ENCODE measurements at places on chromosomes 3 and 15.

- no peak for DNase-seq
These were observed 270.6 kb upstream of the TPRG1 start for GRCh38 chr3:188901126-188901525.

DNA sequence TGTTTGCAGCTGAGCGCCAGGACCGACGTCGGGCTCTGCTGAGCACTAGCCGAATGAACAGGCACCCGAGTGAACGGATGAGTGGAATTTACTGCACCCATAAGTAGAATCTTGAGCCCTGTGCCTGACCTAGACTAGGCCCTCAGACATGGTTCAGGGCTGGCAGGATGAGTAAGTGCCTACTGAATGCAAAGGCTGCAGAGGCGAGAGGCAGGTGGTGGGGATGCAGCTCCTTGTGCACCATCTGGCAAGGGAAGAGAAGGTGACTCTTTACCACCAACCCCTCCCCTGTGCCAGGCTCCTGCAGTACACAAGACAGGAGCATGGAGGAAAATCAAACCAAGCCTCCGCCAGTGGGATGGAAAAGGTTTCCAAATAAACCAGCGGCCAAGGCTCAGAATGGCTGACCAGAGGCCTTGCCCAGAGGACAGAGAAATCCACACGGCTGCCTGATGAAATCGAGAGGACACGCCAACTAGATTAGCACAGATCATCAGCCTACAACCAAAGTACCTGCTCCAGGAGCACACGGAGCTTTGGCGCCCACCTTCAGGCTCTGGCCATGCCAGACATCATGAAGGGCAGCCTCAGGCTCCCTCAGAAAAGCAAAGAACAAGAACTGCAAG lies 141.7 kb upstream of the IQSEC1 start:
- DNase-seq: no peak

GRCh38 chr15:73295630-73296286 lies 73.0 kb downstream of the HCN4 start:
- no peak for DNase-seq

DNA sequence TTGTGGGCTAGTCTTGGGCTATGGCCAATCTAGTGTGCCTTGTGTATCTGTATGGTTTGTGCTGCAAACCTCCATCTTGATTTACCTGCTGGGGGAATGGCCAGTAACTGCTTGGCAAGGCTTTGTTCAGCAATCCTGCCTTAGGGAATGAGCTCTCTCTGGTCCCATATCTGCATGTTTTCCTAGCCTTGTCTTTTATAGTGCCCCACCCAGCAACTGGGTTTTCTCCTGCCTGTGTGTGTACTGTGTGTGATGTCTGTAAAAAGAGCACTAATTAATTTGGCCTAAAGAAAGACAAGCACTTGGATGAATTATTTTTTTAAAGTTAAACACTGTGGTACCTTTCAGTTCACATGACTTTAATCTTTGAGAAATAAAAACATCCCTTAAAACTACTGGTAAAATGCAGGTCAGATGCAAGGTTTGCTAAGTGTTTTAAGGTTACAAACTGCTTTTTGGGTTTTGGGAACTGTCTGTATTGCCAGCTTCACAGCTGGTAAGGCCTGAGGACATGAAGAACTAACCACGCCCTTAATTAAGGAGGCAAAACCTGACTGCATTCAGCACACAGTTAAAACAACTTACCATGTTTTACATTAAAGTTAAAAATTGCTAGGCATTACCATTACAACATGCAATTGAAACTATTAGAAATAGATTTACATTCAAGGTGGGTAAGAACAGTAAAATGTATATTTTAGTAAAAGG lies 1169.2 kb downstream of the OTOL1 start:
- DNase-seq: no peak

DNA sequence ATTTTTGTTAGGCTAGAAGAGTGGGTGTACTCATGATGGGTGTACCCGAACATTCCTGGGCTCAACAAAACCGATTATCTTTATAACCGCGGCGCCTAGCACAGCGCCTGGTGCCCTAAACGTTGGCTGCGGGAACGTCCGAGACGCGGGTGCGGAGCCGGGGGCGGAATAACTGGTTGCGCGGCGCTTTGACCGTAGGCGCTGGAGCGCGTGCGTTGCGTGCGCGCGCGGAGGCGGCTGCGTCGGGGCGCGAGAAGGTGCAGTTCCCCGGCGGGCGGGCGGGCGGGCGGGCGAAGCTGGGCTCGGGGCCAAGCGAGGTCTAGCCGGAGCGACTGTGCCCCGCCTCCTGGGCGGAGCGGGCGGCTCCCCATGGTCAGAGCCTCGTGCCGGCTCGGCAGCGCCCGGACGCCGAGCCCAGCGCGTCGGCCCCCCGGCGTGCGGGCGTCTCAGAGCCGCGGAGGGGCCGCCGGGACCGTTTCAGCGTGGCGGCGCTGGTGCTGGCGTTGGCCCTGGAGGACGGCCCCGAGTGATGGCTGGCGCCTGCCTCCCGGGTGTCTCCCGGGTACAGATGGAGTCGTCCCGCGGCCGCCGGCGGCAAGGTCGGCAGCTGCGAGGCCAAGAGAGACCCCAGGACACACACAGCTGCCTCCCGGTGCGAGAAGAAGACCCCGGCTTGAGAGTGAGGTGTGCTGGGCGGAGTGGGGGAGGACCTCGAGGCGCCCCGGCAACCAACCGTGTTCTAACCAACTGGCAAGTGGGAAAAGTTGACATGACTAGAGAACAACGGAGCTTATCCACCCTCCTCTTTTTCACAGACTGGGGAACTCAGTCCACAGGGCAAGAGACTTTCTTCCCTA lies at the start of gene PLAAT1:
Gene PLAAT1, plus strand, starts transcription at position 373 of the 857 bp plus-strand sequence. CDS start 14,429 bp downstream, outside the sequence.
- no peak for DNase-seq

DNA sequence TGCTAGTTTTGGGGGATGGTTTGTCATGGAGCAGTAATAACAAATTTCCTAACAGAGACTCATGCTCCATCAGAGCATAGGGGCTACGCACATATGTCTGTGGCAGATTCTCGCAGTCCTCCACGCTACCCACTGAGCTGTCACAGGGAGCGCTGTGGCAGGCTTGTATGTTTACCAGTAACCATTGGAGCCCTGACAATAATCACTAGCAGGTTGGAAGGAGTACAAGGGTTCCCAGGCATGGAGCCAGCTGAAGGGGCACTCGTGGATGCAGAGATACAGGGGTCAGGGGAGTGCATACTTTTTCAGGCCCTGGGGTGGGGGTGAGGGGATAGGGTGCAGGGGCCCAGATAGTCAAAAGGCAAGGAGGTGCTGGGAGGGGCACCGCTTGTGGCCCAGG lies 7.9 kb upstream of the GP9 start:
- no peak for DNase-seq

GRCh38 chr3:14767245-14768051 lies 51.3 kb upstream of the FGD5 start:
- DNase-seq: no peak

- DNase-seq: no peak
These were observed 152.6 kb downstream of the ZNF621 start for GRCh38 chr3:40677321-40677720.

DNA sequence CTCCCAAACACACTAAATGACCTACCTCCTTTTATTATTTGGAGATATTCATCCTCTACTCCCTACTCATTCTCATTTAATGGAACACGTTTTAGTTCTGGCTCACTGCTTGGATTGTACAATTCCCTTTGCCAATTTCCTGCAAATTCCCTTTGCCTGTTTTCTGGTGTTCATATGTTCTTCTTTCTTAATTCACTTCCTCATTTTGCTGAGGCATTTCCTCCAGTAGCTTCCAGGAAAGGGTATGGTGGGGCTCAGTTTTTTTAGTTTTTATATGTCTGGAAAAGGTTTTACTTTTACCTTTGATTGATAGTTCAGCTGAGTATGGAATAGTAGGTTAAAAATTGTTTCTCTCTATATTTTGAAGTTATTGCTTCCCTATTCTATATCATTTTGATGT lies 143.6 kb upstream of the GOLIM4 start:
- DNase-seq: no peak

- DNase-seq: no peak
These were observed 3.7 kb downstream of the ACVR2B start for GRCh38 chr3:38457111-38458003.

GRCh38 chr3:181709537-181710279 lies 2.0 kb upstream of the SOX2 start:
- no peak for DNase-seq

- DNase-seq: no peak
These were observed 238.8 kb downstream of the OPA1 start for GRCh38 chr3:193831495-193832455.

DNA sequence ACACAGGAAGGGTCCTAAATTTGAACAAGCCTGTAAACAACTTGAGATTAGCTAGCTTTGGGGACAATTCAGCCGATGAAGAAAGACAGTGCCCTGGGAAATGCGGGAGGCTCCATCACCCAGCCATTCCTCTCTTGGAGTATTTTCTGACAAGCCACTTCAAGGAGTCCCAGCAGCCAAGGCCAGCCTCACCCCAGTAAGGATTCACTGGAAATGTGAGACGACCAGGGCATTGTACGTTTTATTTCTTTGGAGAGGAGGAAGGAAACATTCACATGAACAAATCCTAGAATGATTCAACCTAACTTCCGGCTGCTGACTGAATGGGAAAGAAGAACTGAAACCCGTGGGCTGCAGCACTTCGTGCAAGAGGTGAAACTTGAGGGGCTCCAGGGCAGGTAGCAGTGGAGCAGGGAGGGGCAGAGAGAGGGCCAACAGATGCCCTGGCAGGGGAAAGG lies 116.4 kb upstream of the ARHGEF3 start:
- no peak for DNase-seq
